ENCODE measurements at places on chromosomes 11 and 22.

GRCh38 chr11:107962181-107962580 is 33.9 kb downstream of the RAB39A start:
- DNase-seq, result no peak

GRCh38 chr22:46626911-46627805 is 7.0 kb downstream of the GRAMD4 start:
- DNase-seq, result no peak

DNA sequence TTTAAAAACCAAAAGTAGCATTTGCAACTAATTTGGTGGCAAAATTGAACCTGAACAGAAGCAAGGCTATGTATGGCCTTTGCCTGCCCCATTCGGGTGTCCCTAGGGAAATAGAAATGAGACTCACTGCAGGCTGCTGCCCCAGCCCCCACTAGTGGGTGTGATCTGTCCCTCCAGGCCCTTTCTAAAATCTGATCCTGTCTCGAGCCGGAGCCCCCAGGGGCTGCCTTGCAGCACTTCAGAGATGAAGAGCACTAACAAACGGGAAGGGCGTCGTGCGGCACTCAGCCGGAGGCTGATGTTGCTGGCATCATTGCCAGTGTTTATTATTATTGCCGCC is 43.2 kb downstream of the CD82 start:
- no peak for DNase-seq

GRCh38 chr11:1052133-1053011 is 15.9 kb upstream of the MUC6 start:
- no peak for DNase-seq

DNA sequence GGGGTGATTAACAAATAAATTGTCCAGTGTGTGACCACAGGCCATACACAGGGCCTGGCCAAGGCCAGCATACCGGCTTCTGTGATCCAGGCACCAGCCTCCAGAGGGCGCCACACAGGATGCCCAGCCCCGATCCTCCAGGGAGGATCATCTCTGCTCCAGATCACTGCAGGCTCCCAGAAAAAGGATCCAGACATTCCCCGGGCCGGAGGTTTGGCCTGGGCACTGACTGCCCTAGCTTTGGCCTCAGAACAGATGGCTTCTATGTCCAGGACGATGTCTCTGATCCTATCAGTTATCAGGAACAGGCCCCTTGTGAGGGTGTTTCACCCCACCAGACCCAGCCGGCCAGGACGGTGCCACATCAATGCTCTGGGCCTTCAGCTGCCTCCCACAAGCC is 74.5 kb upstream of the LMO1 start:
- peak; percentile 40 for DNase-seq
